Common myeloid progenitor, CD34-positive (primary cell): ENCODE measurements at places on chromosomes 12 and 14.
A peak's percentile ranks its signal among the peaks of the same experiment; 100 is the strongest.

- DNase-seq: peak; percentile 61
Measured at GRCh38 chr14:21104448-21105060, 3.7 kb downstream of the TMEM253 start.

- no peak for DNase-seq
Measured at GRCh38 chr12:58917699-58918468, 2.4 kb downstream of the LRIG3 start.

DNA sequence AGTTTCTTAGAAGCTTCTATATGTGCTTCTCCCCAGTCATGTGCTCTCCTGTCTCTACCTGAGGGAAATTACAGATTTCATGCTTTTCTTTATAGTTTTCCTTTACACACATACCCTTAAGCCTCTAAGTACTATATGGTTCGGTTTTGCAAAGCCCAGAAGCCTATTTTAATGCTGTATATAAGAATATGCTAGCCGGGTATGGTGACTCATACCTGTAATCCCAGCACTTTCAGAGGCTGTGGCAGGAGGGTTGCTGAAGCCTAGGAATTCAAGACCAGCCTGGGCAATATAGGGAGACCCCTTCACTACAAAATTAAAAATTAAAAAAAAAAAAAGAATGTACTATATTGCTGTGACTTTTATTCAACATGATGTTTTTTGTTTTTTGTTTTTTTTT lies 15.4 kb downstream of the DGLUCY start:
- DNase-seq: no peak

DNA sequence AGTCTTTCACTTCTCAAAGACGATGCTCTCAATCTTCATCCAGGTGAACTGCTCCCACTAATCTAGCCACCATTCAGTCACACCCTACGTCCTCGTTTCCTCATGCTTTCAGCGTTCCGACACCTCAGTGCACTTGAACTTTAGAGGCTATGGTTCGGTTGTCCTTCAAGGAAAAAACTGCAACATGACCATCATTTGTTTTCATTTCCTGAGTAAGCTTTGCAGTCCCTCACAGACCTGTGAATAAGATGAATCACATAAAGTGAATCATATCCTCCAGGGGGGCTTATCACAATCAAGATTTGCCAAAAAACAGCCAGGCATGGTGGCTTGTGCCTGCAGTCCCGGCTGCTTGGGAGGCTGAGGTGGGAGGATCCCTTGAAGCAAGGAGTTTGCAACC lies 80.2 kb downstream of the TMCC3 start:
- DNase-seq: no peak

GRCh38 chr12:47736877-47737676 lies 11.8 kb upstream of the ENDOU start:
- no peak for DNase-seq

DNA sequence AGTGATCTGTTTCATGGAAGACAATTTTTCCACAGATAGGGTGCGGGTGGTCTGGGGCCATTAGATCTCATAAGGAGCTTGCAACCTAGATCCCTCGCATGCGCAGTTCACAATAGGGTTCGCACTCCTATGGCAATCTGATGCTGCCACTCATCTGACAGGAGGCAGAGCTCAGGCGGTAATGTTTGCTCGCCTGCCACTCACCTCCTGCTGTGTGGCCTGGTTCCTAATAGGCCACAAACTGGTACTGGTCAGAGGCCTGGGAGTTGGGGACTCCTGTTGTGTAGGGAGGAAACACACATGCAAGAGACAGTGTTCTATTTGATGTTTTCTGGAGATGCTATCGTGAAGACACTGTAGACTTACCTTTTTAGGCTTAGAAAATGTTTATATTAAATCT lies 77.0 kb upstream of the FGD4 start:
- no peak for DNase-seq
